ENCODE measurements at places on chromosomes 5 and 9.
A peak's percentile ranks its signal among the peaks of the same experiment; 100 is the strongest.

GRCh38 chr5:60945813-60946187 lies 795 bp downstream of the NDUFAF2 start:
- peaks cover 20% of the 10 kb centered on the region for H3K4me1 ChIP-seq
- no peak overlapping the region for H3K4me3 ChIP-seq
- H3K36me3 ChIP-seq: no peaks in the 10 kb centered on the region
- no peak overlapping the region for H3K27ac ChIP-seq
- H3K27me3 ChIP-seq: no peaks in the 10 kb centered on the region
- no peak for DNase-seq

- no peaks in the 10 kb centered on the region for H3K36me3 ChIP-seq
- no peak overlapping the region for H3K4me3 ChIP-seq
- H3K4me1 ChIP-seq: no peaks in the 10 kb centered on the region
- peaks cover 12% of the 10 kb centered on the region for H3K27me3 ChIP-seq
These were observed 34.5 kb downstream of the TRIO start for GRCh38 chr5:14177634-14178033.

- no peak for DNase-seq
- no peak overlapping the region for H3K4me3 ChIP-seq
- no peak overlapping the region for H3K27ac ChIP-seq
These were observed 14.6 kb downstream of the USP20 start for GRCh38 chr9:129849901-129850300.

DNA sequence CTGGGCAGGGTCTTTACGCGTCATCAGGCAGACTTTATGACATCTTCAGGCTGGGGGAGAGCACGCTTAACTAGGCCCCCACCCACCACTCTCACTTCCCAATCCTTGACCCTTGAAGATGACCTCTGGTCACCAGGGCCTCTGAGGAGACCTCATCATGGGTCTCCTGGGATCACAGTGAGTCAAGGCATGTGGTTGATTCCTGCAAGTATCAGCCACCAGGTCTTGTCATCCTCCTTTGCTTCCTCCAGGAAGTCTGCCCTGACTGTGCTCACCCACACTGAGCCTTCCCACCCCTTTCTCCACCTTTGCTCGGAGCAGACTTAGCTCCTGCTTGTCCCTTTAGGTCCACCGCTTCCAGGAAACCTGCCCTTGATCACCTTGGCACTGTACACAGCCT lies 17.3 kb downstream of the ODF2 start:
- peaks cover 34% of the 10 kb centered on the region for H3K36me3 ChIP-seq
- H3K27me3 ChIP-seq: no peaks in the 10 kb centered on the region
- H3K27ac ChIP-seq: peak overlapping the region; percentile 51
- H3K4me3 ChIP-seq: no peak overlapping the region
- DNase-seq: no peak

DNA sequence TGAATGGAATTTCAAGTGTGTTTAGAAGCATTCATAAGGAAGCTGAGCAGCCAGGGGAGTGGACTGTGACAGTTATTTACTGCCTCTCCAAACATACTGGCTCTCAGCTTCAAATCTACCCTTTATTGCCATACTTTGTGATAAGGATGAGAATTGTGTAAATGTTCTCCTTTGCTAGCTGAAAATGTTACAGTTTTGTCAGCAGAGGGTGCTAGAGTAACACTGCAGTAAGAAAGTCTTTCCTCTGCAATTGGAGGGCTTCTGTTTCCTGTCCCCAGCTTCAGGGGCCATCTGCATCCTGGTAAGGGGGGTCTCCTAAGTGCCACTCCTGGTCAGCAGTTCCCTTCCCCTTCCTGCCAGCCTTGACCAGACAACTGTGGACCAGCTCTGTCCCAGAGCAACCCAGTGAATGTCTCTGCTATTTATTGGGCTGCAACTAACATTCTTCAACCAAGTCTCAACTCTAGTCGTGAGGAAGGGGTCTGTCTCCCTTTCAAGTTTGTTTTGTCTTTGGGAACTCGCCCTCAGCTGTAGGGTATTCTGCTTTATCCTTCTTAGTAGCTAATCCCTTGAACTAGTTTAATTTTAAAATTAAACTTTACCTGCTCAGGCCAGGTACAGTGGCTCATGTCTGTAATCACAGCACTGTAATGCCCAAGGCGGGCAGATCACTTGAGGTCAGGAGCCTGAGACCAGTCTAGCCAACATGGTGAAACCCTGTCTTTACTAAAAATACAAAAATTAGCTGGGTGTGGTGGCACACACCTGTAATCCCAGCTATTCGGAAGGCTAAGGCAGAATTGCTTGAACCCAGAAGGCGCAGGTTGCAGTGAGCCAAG lies 45.3 kb downstream of the RAPGEF6 start:
- H3K4me1 ChIP-seq: peaks cover 35% of the 10 kb centered on the region
- H3K27ac ChIP-seq: no peak overlapping the region
- peak; percentile 33 for DNase-seq
- no peak overlapping the region for H3K4me3 ChIP-seq
- peaks cover 29% of the 10 kb centered on the region for H3K36me3 ChIP-seq
- H3K27me3 ChIP-seq: no peaks in the 10 kb centered on the region

DNA sequence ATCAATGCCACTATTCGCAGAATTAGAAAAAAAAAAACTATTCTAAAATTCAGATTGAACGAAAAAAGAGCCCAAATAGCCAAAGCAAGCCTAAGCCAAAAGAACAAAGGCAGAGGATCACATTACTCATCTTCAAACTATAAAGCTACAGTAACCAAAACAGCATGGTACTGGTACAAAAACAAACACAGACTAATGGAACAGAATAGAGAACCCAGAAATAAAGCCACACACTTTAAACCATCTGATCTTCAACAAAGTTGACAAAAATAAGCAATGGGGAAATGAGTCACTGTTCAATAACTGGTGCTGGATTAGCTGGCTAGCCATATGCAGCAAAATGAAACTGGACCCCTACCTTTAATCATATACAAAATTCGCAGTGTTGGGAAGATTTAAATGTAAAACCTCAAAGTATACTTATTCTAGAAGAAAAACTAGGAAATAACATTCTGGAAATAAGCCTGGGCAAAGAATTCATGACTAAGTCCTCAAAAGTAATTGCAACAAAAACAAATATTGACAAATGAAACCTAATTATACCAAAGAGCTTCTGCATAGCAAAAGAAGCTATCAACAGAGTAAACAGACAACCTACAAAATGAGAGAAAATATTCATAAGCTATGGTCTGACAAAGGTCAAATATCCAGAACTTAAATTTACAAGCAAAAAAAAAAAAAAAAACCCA lies 153.7 kb downstream of the NDUFS4 start:
- no peak overlapping the region for H3K27ac ChIP-seq
- H3K27me3 ChIP-seq: no peaks in the 10 kb centered on the region
- no peak overlapping the region for H3K4me3 ChIP-seq
- H3K4me1 ChIP-seq: no peaks in the 10 kb centered on the region
- no peaks in the 10 kb centered on the region for H3K36me3 ChIP-seq

- no peak overlapping the region for H3K4me3 ChIP-seq
- no peak for DNase-seq
- peaks cover 4% of the 10 kb centered on the region for H3K27me3 ChIP-seq
- no peaks in the 10 kb centered on the region for H3K36me3 ChIP-seq
These were observed 14.2 kb upstream of the GFPT2 start for GRCh38 chr5:180367300-180367699.
